ENCODE measurements at places on chromosomes 1 and 21.

DNA sequence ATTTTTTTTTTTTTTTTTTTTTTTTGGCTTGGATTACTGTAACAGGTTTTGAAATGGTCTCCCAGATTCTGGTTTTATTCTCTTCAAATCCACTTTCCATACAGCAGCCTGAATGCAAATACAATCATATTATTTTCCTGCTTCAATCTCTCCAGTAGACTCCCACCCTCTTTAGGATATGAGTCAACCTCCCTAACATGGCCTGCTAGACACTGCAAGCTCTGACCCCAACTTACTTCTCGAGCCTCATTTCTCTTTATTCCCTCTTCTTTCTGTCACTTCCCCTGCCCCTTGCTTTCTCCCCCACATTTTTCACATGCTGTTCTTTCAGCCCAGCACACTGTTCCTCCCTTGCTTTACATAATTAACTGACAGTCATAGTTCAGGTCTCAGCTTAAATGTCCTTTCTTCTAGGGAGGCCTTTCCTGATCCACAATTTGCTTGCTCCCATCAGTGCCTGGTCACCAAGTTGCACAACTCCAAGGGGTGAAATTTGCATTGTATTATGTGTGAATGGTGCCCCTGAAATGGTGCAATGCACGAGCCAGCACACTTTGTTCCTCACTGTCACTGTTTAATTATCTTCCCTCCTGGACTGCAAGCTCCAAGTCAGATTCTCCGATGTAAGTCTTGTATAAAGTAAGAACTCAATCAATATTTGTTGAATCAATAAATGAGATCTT is 22.1 kb upstream of the IL19 start:
- DNase-seq, result no peak

GRCh38 chr21:36834192-36834591 is 132.3 kb downstream of the HLCS start:
- no peak for DNase-seq

- no peak for DNase-seq
Observed at GRCh38 chr1:24708938-24709337, 36.3 kb upstream of the CLIC4 start.

- no peak for DNase-seq
Observed at GRCh38 chr21:30216041-30216723, at the start of gene CLDN8. Gene CLDN8 (minus strand): TSS chr21:30216097. CDS start chr21:30215925, 172 bp downstream.

- DNase-seq, result no peak
Observed at GRCh38 chr1:231600458-231600976, 26.1 kb upstream of the DISC1 start.

GRCh38 chr1:38243106-38243505 is 196.5 kb upstream of the POU3F1 start:
- DNase-seq, result no peak

DNA sequence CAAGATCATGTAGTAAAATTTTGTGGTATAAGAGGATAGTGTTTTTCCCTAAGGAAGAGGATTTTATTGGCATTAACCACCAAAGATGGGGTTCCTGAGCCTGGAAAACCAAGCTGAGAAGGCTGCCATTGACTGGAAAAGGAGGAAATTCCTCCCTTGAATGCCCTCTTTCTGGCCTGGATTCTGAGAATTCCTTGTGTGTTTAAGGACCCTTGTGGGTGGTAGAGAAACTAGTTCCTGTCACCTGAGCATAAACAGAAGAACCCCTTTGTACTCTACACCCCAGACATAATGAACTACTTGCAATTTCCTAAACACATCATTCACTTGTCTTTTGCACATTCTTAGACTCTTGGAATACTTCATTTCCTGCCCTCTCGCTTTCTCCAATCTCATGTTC is 33.1 kb upstream of the CEP350 start:
- no peak for DNase-seq

- DNase-seq, result no peak
Observed at GRCh38 chr1:161421456-161421855, 53.8 kb upstream of the CFAP126 start.

GRCh38 chr1:19619697-19620384 is 24.3 kb upstream of the NBL1 start:
- no peak for DNase-seq

GRCh38 chr1:76082062-76082461 is 7.5 kb downstream of the ST6GALNAC3 start:
- DNase-seq, result no peak

DNA sequence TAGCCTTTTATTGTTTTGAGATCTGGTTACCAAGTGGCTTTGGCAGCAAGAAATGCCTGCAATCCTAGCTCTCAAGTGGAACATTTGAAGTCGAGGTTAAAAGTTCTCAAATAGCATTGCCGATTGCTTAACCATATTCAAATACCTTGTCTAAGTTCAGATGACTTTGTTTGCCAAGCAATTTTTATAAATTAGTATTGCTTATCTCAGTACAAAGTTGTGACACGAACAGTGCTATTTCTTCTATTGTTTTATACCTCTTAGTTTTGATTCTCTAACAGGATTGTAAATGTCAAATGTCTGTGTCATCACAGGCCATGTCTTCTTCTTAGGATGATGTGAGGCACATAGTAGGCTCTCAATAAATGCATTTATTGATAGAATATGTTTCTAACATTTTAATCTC is 633.3 kb downstream of the PTPRC start:
- DNase-seq, result no peak

DNA sequence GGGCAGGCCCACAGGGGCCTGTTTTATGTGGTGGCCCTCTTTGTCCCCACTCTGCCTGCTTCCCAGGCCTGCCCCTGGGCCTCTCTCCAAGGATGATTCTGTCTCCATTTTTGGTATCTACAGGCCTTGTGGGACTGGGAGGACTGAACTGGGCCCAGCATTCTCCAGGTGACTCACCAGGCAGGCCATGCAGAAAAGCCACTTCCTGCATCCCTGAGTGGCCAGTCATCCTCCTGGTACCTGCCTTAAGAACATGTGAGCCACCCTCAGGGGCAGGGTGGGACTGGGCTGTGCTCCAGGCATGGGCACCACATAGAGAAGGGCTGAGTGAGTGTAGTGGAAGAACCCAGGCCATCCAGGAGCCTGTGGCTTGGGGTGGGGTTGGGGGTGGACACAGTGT is 20.0 kb upstream of the BCAR3 start:
- no peak for DNase-seq

- no peak for DNase-seq
Observed at GRCh38 chr1:245046315-245046714, 108.5 kb upstream of the KIF26B start.

DNA sequence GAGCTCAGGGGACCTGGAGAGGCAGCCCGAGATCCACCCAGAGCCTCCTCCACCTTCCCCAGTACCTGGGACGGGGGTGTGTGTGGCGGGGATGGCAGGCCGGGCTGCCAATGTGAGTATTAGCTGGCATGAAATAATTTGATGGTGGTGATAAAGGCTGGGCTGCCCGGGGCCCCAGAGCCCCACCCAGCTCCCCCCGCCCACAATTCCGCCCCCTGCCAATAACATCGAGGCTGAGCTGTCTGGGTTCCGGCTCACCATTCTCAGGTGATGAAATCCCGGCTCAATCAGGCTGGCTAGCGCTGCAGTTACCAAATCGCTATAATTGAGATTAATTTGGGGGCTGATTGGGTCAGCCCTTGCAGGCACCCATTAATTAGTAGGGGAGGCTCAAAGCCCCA is 103.8 kb upstream of the CASZ1 start:
- DNase-seq, result no peak

DNA sequence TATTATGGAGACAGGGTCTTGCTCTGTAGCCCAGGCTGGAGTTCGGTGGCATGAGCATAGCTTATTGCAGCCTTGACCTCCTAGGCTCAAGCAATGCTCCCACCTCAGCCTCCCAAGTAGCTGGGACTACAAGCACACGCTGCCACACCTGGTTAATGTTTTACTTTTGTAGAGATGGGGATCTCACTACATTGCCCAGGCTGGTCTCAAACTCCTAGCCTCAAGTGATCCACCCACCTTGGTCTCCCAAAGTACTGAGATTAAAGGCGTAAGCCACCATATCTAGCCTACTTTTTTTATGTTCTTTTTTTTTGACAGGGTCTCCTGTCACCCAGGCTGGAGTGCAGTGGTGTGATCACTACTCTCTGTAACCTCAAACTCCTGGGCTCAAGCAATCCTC is 5.9 kb upstream of the BCL2L15 start:
- no peak for DNase-seq

DNA sequence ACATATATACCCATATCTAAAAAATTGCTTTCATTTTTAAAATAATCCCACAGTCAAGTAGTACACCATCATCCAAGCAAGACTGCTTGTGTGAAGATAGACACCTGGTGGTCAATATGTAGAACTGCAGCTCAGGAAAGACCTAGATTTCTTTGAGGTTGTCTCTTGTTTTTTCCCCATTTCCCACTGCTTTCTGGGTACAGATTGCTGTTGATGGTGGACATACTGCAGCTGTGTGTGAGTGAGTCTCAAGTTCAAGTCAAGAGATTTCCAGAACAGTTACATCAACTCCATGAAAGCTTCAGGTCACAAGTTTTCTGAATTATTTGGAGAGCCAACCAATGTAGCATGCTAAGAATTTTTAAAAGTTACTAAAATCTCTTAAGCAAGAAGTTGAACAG is 306.4 kb downstream of the DUSP10 start:
- DNase-seq, result no peak

DNA sequence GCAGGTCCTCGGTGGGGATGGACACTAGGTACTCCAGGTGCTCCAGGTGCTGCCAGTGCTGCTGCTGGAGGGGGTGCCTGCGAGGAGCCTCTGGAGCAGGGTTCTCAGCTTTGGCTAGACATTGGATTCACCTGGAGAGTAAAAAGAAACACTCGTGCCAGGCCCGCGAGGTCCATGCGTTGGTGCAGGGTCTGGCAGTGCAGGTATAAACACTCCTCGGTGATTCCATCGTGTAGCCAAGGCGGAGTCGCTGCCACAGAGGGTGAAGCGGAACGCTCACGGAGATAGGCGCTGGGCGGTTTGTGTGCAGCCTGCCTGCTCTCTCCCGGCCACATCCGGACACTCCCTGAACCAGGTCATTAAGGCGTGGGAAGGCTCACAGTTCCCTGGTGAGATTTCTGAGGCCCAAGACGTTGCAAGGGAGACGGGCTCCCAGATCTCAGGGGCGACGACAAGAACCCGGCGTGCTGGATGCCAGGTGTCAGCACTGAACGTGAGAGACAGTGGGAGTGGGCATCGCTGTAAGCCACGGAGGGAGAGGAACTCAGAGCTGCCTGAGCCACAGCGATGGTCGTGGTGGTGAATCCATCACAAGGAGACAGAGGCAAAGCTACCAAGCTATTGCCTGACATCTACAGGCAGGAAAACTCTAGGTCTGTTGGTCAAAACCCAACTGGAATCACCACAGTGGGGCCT is 17.2 kb upstream of the SUMO3 start:
- DNase-seq, result no peak

GRCh38 chr1:36790191-36790590 is 244.1 kb downstream of the GRIK3 start:
- no peak for DNase-seq

GRCh38 chr1:226322986-226323385 is 14.0 kb upstream of the LIN9 start:
- DNase-seq, result no peak

DNA sequence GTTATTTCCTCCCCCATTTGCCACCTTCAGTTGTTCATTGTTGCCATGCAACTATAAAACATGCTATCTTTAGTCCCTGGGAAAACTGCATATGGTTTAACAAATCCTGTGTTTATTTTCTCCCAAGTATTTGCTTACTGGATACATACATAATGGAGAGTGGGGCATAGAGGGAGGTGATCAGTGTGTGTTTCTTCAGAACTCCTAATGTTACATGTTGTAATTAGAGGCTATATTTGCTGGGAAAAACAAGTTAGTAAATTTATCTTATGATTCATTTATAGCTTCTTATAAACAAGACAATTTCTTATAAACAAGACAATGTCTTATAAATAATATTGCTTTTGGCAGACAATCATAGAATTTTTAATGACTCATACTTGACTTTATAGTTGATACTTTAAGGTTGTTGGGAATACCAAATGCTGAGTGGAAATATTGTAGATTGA is 7.3 kb upstream of the GIPC2 start:
- DNase-seq, result no peak

DNA sequence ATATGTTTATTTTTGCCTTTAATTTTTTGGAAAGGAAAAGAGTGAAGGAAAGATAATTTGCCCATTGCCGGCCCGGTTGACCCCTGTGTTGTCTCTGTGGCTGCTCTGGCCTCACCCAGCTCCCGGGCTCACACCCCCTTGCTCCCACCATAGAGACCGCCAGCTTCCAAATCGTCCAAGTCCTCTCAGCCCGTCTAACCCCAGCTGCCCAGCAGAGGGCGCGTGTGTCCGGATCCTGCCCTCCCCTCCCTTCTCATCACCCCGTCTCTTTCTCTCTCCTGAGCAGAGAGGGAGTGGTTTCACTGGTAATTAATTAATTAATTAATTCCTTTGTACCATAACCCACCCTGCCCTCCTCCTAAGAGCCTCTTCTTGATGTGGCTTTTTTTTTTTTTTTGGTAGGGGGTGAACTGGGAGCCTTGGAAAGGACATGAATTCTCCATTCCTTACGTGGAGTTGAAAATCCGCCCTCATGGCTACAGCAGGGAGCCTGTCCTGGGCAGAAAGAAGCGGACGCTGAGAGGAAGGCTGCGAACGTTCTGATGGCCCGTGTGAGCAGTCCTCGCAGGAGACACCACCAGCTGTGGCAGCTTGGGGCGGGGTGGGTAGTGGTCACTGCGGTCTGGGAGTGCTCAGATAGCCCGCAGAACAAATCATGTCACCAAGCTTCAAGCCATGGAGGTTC is 45.9 kb downstream of the KIAA0040 start:
- DNase-seq, result no peak

DNA sequence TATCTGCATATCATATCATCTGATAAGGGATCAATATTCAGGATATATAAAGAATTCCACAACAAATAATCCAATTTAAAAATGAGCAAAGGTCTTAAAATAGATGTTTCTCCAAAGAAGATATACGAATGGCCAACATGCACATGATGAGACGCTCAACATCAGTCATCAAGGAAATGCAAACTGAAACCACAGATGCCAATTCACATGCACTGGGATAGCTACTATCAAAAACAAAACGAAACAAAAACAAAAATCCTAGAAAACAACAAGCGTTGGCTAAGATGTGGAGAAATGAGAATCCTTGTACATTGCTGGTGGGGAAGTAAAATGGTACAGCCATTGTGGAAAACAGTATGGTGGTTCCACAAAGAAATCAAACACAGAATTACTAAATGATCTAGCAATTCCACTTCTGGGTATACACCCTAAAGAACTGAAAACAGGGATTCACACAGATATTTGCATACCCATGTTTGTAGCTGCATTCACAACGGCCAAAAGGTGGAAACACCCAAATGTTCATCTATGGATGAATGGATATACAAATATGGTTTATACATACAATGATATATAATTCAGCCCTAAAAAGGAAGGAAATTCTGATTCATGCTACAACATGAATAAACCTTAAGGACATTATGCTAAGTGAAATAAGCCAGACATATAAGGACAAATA is 79.4 kb downstream of the PCSK9 start:
- DNase-seq, result no peak

- no peak for DNase-seq
Observed at GRCh38 chr1:222045236-222045635, 303.3 kb upstream of the DUSP10 start.

Measured in NCI-H1417 treated with DMSO at 0.1 percent for 48 hours (cell line).